Thoracic aorta (tissue), 2 donors: ENCODE measurements at places on chromosomes 16 and 17.

DNA sequence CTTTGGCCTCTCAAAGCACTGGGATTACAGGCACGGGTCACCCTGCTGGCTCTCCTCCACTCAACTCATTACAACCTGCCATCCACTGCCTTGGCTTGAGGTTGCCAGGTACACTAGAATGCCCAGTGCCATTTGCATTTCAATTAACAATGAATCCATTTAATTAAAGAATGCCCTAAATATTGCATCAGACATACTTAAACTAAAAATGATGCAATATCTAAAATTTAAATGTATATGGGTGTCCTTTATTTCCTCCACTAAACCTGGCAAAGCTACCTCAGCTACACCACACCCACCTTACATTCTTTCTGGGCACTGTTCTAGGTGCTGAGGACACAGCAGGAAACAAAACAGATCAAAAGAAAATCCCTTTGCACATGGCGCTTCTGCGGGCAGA lies 382.2 kb upstream of the ZFHX3 start:
- no peak for DNase-seq

- no peak for DNase-seq
Observed at GRCh38 chr17:4710693-4711634, 532 bp downstream of the ARRB2 start.

- no peak for DNase-seq
Observed at GRCh38 chr17:76598004-76598439, 12.4 kb upstream of the ST6GALNAC2 start.

DNA sequence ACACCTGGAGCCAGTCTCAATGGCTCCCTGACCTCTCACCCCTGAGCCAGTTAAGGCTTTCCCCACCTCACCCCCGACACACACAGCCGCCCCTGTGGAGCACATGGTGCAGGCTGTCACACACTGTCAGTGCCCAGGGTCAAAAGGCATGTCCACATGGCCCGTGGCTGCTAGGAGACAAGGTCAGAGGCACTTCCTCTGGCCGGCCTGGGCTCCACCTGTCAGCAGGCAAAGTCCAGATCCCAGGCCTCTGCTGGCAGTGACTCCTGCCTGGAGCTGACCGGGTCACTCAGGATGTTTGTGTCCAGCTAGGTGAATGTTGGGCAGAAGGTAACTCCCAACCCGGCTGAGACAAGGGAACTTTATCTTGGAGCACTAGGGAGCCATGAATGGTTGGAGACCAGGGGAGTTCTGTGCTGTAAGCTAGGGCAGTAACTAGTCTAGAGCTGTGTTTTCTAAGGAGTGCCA lies 6.0 kb downstream of the SREBF1 start:
- DNase-seq: no peak

DNA sequence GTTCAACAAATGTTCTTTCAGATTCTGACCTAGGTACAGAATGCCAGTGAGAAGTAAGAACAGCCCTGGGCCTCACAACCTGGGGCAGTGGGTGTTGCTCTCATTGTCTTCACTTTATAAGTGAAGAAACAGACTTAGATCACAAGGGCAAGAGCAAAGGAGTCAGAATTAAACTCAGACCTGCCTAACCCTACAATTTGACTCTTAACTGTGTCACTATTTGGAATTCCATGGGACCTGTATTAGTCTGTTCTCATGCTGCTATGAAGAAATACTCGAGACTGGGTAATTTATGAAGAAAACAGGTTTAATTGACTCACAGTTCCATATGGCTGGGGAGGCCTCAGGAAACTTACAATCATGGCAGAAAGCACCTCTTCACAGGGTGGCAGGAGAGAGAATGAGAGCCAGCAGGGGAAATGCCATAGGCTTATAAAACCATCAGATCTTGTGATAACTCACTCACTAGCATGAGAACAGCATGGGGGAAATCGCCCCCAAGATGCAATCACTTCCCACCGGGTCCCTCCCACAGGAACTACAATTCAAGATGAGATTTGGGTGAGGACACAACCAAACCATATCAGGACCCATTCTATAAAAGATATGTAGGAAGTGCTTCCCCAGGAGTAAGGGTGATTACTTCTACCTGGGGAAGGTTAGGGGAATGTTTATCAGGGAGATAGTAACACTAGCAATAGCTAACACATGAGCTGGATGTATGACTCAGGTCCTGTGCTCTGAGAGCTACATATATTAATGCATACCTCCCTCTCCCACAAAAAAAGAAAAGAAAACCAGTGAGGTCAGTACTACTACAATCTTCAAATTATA lies 270.1 kb downstream of the SOX9 start:
- no peak for DNase-seq

DNA sequence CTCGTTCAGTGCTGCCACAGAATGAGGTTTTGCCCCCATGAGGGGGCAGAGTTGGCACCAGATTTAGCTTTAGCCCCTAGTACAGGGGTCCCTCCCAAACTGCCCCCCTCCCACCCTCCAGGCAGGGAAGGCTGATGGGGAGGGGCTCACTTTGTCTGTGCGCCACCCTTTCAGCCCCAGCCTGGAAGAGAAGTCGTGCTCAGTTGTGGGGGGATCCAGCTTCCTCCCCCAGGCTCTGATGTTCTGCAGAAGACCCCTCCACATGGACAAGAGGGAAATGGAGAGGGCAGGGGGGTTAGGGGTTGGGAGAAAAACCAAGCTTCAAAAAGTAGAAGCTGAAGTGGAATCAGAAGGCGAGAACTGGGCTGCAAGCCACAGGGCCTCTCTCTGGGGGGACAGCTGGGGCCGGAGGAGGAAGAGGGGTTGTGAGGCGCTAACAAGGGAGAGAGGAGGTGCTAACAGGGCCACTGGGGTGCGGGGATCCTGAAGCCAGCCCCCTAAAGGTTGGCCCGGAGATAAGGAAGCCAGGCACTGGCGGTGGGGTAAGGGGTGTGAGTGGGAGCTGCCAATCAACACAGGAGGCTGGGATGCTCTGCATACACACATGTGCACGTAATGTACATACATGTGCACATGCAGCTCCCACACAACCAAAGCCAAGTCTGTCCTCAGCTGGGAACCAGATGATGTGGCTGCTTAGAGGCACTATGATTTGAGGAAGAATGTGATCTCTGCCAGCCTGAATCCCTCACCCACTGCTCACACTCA lies 7.0 kb upstream of the TMEM92 start:
- no peak for DNase-seq

- no peak for DNase-seq
Observed at GRCh38 chr16:54210452-54211125, 76.0 kb downstream of the IRX3 start.

DNA sequence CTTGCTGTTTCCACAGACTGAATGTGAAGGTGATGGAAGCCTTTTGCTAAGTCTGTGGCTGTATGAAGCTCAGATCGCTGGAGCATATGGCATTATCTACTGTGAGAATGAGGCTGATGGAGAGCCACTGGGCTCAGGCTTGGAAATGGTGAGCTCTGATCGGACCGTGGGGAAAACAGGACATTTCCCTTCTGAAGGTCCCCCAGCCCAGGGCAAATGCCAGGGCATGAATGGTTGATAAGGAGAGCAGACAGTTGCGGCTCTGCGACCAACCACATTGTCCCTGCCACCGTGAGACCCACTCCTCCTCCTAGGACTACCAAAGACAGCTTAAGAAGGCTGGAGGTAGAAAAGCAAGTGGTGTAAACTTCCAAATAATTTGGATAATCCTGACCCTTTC lies 4.7 kb upstream of the CUEDC1 start:
- no peak for DNase-seq

DNA sequence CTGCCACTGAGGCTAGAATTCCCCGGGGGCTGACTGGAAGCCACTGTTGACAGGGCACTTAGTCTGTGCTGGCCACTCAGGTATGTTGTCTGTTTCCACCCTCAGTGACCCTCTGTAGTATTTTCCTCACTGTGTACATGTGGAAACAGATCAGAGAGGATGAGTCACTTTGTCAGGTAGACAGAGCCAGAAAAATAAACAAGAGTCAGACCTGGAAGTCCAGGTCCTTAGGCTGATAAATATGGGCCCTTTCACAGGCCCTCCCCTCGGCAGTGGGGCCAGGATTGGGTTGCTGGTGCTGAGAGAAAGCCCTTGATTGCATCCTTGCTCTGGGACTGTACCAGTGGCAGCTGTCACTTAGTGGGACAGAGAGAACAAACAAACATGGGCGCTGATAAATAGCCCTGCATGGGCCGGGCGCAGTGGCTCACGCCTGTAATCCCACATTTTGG lies 21.3 kb downstream of the PGS1 start:
- no peak for DNase-seq

DNA sequence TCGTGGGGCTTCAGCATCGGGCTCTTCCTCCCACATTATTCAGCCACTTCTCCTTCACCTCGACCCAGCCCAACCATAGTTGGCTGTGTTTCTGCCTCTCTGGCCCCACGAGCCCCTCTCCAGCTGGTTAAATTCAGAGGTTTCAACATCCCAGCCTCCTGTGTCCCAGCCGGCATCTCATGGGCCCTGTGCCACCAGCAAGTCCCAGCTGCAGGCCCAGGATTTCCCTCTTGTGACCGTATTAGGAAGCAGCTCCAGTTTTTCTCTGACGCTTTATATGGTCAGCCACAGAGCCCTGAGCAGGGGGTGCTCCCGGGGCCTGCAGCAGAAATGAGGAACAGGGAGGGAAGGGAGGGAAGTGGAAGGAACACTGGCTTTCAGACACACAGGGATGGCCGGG lies 27.4 kb downstream of the MYH11 start:
- DNase-seq: peak; percentile 62

GRCh38 chr16:58485184-58485887 lies 14.6 kb upstream of the NDRG4 start:
- DNase-seq: no peak

- no peak for DNase-seq
Observed at GRCh38 chr16:11058832-11059231, 114.5 kb downstream of the CLEC16A start.

DNA sequence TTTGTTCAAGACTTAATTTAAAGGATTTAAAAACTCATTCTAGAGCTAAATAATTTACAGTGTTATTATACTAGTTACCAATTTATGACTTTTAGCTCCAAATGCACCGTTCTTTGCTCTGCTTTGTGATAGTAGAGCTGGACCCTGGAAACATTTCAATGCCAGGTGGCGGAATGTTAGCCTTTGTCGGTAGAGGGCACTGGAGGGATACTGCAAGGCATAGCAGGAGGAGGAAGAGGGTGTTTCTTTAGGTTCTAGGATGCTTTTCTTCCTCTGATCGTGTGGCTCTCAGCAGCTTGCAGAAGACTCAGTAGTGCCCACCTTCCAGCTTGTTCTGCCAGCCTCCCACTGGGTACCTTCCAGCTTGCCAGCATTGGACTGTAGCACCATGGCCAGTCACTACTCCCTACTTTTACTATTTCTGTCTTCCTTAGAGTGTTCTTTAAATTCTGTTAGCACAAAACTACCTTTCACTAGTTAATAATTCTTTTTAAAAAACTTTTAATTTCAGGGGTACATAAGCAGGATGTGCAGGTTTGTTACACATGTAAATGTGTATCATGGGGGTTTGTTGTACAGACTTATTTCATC lies 325.3 kb downstream of the UTP18 start:
- no peak for DNase-seq

GRCh38 chr16:19377864-19378263 lies 39.8 kb upstream of the TMC5 start:
- DNase-seq: no peak

DNA sequence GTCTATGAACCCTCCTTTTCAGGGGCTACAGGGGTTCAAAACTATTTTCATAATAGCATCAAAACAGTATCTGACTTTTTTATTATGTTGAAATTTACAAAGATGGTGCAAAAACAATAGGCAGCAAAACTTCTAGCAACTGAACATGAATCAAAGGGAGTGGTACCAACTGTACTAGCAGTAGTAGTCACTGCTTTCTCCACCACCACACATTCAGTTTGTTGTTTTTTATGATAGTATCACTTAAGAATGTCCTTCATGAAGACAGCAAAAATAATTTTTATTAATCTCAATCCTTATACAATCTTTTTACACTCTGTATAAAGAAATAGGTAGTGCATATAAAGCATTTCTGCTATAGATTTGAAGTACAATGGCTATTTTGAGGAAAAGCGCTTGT lies 47.6 kb downstream of the MED13 start:
- DNase-seq: no peak

DNA sequence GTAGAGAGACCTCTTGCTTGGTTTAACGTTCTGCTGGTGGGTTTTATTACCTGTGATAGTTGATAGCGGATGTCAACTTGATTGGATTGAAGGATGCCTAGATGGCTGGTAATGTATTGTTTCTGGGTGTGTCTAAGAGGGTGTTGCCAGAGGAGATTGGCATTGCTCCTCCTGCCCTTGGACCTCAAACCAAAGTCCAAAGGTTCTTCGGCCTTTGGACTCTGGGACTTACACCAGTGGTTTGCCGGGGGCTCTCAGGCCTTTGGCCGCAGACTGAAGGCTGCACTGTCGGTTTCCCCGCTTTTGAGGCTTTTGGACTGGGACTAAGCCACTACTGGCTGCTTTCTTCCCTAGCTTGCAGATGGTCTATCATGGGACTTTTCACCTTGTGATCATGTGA lies 17.5 kb upstream of the TNRC6C start:
- no peak for DNase-seq

GRCh38 chr17:77723909-77724875 lies 234.3 kb upstream of the TNRC6C start:
- DNase-seq: no peak

- no peak for DNase-seq
Observed at GRCh38 chr16:57536306-57537193, at the start of gene CCDC102A. Gene CCDC102A, minus strand, starts transcription at chr16:57536571. Its CDS starts 7,394 bp downstream, at chr16:57529177.

GRCh38 chr17:82118815-82119380 lies 20.9 kb upstream of the FASN start:
- no peak for DNase-seq
